ENCODE measurements at places on chromosomes 11 and 22. TPM values are rescaled to one million over a fixed set of nuclear protein-coding genes. Genes with fewer than 3 reads are reported as not detected.

DNA sequence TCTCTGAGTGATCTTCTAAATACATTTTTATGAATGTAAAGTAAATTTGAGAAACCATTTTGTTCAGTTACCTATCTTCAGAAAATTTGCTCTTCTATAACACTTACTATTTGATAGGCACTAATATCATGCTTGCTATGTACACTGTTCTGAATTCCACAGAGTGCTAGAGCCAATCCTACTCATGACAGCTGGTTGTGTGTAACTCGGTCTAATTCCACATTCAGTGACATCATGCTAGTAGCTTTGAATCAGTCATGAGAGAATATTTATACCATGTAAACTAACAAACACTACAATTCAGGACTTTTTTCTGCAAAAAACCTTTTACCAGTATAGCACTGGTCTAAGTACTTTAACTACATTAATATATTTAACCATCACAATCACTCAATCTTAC is 902.9 kb downstream of the DLG2 start:
- no peaks in the 10 kb centered on the region for H3K4me1 ChIP-seq
- peaks cover 14% of the 10 kb centered on the region for H3K27me3 ChIP-seq
- no peak overlapping the region for H3K27ac ChIP-seq
- no peak for DNase-seq

The B3GAT3 gene
- total RNA-seq, result 69.7 TPM

- no peak overlapping the region for H3K4me3 ChIP-seq
- no peak overlapping the region for H3K27ac ChIP-seq
- DNase-seq, result no peak
- H3K27me3 ChIP-seq, result peaks cover 33% of the 10 kb centered on the region
- no peaks in the 10 kb centered on the region for H3K36me3 ChIP-seq
Measured at GRCh38 chr11:113954235-113954634, 20.7 kb upstream of the HTR3A start.

- no peaks in the 10 kb centered on the region for H3K27me3 ChIP-seq
- H3K36me3 ChIP-seq, result no peaks in the 10 kb centered on the region
- no peak for DNase-seq
- no peaks in the 10 kb centered on the region for H3K4me1 ChIP-seq
- no peak overlapping the region for H3K4me3 ChIP-seq
- H3K27ac ChIP-seq, result no peak overlapping the region
Measured at GRCh38 chr11:35750315-35750714, 87.7 kb downstream of the TRIM44 start.

DNA sequence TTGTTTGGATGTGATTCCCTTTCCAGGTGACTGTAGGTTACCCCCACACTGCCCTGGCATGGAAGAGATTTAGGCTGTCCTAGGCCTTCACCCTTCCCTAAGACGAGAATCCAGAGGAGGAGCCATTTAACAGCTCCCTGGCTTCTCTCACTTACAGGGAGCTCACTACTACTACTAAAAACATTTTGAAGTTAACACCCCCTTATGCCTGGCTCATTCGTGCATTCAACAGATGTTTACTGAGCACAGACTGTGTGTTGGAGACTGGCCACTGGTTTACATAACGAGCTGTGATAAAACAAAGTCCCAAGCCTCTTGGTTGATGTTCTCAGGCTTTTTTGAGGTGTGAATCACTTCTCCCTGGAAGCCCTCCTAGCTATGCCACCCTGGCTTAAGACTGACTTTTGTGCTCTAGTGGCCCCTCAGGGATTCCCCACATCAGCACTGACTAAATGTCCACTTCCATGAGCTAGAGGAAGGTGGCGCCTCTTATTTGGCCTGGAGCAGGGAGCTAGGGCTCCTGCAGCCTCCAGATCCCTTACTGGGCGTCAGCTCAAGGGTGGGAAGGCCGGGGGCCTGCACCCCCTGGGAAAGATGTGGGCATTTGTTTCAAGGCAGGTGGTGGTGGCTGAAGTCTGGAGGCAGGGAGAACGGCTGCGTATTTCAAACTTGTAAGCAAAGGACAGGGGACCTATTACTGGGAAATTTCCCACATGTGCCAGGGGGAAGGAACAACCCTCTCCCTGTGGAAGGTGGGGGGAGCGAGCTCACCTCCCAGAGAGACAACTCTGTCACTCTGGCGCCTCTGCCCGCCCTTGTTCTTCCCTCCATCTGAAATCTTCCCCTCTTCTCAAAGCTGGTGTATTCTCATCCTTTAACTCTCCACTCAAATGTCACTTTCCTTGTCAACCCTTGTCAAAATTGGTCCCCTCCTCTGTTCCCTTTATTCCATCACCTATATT is 19.4 kb upstream of the MALAT1 start:
- no peak overlapping the region for H3K27ac ChIP-seq
- peaks cover 3% of the 10 kb centered on the region for H3K36me3 ChIP-seq
- no peak for DNase-seq
- H3K27me3 ChIP-seq, result peaks cover 5% of the 10 kb centered on the region

DNA sequence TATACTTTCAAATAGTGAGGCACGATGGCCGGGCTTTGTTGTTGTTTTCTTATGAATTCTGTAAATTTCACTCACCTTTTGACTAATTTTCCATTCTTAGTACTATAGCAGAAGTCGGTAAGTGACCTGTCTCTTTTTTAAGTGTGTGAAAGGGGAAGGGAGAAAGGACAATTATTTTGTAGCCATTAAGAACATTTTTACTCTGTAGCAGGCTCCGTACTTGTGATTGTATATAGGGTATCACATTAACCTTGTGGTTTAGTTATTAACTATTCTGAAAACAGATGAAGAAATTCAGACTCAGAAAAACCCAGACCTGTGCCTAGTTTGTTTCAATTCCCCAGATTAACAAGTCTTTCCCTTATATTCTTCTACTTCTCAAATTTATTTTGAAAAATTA is 78.7 kb downstream of the CASP12 start:
- DNase-seq, result no peak
- no peaks in the 10 kb centered on the region for H3K36me3 ChIP-seq
- peaks cover 4% of the 10 kb centered on the region for H3K4me1 ChIP-seq
- H3K4me3 ChIP-seq, result no peak overlapping the region
- no peak overlapping the region for H3K27ac ChIP-seq
- no peaks in the 10 kb centered on the region for H3K27me3 ChIP-seq

DNA sequence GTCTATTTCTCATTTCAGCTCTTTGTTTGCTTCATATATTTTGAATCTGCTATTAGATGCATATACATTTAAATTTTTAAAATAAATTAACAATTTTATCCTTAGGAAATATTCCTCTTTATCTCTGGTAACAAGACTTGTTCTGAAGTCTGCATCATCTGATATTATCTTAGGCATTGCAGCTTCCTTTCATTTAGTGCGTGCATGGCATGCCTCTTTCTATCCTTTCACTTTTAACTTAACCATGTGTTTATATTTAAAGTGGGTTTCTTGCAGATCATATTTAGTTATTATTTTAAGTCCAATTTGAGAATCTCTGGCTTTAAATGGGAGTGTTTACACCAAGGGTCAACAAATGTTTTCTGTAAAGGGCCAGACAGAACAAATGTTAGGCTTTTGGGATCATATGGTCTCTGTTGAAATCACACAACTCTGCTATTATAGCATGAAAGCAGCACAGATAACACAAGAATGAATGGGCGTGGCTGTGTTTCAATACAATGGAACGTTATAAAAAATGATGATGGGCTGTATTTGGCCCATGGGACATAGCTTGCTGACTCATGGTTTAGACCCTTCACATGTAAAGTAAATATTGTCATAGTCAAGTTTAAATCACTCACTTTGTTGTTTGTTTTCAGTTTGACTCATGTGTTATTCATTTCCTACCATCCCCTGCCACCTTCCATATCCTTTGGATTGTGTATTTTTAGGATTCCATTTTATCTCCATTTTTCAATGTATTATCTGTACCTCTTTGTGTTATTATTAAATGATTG is 83.9 kb upstream of the SNX19 start:
- H3K27me3 ChIP-seq, result no peaks in the 10 kb centered on the region
- no peak overlapping the region for H3K4me3 ChIP-seq
- no peak for DNase-seq

- DNase-seq, result no peak
- H3K27ac ChIP-seq, result no peak overlapping the region
- no peaks in the 10 kb centered on the region for H3K27me3 ChIP-seq
- peaks cover 17% of the 10 kb centered on the region for H3K4me1 ChIP-seq
Measured at GRCh38 chr11:13681446-13681845, 13.0 kb downstream of the FAR1 start.

- H3K36me3 ChIP-seq, result no peaks in the 10 kb centered on the region
- no peak overlapping the region for H3K4me3 ChIP-seq
- H3K27me3 ChIP-seq, result peaks cover 28% of the 10 kb centered on the region
Measured at GRCh38 chr11:129013737-129014475, 71.2 kb upstream of the TP53AIP1 start.

The CRYBB1 gene
- not detected for total RNA-seq

DNA sequence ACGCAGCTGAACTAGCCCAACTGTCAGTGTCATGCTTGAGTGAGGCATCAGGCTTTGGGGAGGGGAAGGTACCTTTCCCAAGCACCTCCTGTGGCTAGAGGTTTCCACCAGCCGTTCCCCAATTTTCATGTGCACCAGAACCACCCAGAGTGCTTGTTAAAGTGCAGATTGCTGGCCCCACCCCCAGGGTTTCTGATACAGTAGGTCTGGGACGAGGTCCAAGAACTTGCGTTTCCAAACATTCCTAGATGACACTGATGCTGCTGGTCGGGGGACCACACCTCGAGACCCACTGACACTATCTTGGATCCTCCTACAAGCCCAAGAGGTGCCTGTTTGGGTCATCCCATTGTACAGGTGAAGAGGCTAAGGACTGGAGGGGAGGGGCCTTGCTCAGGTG is 59.8 kb downstream of the PDE2A start:
- no peak for DNase-seq
- H3K27me3 ChIP-seq, result peaks cover 39% of the 10 kb centered on the region
- H3K27ac ChIP-seq, result no peak overlapping the region
- no peaks in the 10 kb centered on the region for H3K36me3 ChIP-seq

DNA sequence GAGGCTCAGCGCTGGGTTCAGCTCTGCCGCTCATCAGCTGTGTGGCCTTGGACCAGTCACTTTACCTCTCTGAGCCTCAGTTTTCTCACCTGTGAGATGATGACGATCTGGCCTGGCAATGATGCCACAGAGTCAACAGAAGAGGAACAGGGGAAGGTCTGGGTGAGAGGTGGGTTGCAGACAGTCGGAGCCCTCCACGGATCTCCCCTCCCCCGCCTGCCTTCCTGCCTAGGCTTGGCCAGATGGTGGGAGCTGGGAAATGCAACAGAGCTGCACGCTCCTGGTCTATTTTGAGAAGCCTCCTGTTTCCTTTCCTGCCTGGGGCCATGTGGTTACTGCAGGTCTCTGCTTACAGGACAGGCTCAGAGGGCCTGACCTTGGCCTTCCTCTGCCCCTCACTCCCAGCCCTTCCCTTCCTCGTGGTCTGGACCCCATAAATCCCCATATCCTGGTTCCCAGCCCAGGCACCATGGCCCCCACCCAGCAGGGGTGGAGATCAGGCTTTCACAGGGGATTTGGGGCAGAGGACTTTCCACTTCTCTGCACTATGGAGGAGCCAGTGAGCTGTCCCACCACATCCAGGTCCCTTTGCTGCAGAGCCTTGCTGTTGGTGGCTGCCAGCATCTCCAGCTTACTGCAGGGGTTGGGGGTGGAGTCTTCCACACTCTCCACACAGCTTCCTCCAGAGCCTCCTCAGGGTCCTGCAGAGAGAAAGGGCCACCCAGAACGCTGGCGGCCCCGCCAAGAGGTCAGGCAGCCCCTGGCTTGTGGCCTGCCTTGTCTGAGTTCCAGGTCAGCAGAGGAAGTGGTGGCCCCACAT is 46.9 kb downstream of the C11orf96 start:
- H3K4me1 ChIP-seq, result no peaks in the 10 kb centered on the region
- no peak overlapping the region for H3K27ac ChIP-seq
- no peak overlapping the region for H3K4me3 ChIP-seq
- H3K27me3 ChIP-seq, result peaks cover 10% of the 10 kb centered on the region

- DNase-seq, result no peak
- H3K27ac ChIP-seq, result no peak overlapping the region
- no peak overlapping the region for H3K4me3 ChIP-seq
- H3K36me3 ChIP-seq, result no peaks in the 10 kb centered on the region
Measured at GRCh38 chr11:78797559-78797958, 222.9 kb upstream of the NARS2 start.

The NCF4 gene
- total RNA-seq, result 59.7 TPM

DNA sequence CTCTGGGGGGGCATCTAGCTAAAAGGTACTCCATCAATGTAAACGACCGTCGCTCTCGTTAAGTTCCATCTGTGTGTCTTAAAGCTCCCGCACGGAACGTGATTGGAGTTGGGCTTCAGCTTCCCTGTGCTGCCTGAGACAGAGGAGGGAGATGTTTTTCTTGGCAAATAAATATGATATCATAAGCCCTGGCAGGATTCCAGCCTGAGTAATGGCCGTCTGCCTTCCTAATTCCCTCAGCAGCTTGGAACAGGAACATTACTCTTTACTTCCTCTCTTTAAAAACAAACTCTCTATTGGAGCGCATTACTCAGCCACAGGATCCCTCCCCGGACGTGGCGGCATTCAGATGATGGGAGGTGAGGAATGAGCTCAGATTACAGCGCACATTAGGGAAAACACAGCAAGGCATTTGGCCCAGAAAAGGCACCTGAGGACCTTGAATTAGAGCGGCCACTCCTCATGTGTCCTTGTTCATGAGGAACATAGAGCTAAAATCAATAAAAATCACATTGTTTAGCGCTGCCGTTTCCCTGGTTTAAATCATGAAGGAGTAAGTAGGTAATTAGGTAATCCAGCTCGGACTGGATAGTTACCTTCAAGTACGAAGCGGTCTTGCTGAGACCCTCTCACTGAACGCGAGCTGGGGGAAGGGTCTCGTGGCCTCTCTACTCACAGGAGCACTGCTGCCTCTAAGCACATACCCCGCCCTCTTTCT is 230.4 kb downstream of the ST3GAL4 start:
- no peak overlapping the region for H3K27ac ChIP-seq
- H3K4me3 ChIP-seq, result no peak overlapping the region
- H3K36me3 ChIP-seq, result no peaks in the 10 kb centered on the region
- H3K27me3 ChIP-seq, result peaks cover 2% of the 10 kb centered on the region
- no peaks in the 10 kb centered on the region for H3K4me1 ChIP-seq

The FOLR2 gene
- total RNA-seq, result not detected

GRCh38 chr11:60169264-60169915 is 13.5 kb downstream of the MS4A6A start:
- peaks cover 10% of the 10 kb centered on the region for H3K4me1 ChIP-seq
- peaks cover 1% of the 10 kb centered on the region for H3K36me3 ChIP-seq
- H3K27me3 ChIP-seq, result peaks cover 14% of the 10 kb centered on the region
- H3K4me3 ChIP-seq, result no peak overlapping the region

DNA sequence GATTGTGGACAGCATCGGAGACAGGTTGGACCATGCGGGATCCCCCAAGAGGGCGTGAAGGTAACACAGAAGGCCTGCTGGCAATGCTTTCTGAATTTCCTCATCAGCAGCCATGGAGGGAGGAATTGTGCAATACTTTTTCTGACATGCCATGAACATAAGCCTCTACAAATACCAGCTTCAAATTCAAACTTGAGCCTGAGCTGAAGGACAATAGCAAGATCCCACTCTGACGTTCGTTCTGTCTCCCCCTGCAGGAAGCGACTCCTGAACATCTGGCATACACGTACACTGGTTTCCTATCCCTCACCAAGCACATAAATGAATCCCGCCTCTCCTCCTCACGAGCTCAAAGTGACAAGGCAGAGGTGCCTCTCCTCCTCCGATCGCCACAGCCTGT is 312.2 kb downstream of the BRD1 start:
- H3K27me3 ChIP-seq, result no peaks in the 10 kb centered on the region
- DNase-seq, result no peak

All from activated CD8-positive, alpha-beta memory T cell treated with anti-CD3 and anti-CD28 coated beads, Interleukin-2, amount 10 ng/mL, durations not matched to agents 7 days and 5 days (primary cell).